ENCODE measurements at places on chromosomes 1 and 21.

DNA sequence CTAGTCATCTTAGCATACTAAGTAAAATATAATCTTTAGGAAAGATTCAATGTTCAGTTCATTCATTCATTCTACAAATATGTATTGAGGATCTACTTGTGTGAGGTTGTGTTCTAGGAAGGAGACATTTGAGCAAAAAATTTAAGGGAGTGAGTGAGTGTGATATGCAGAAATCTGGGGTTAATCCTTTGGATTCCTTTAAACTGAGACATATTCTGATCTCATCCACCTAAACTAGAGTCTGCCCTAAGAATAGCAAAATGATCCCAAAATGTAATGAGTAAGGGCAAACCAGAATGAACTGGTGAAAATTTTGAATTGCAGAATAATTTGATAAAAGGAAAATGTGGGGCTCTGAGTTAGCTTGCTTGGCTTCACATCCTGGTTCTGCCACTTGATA is 8.6 kb downstream of the UBE2U start:
- peak; percentile 87 for DNase-seq

DNA sequence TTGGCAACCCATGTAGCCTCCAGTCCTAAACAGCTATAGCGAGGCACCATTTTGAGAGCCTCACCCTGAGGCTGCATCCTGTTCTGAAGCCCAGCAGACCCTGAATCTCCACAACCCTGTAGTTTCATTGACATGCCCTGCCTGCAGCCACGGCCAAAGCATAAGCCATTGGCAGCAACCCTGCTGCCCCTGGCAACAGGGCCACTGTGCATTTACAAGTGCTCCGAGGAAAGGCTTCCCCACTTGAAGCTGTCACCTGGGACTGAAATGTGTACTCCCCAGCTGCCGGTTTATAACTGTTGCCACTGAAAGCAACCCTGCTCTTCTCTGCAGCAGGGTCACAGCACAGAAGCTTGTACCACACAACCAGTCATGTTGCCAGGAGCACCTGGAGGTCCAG is 124.2 kb upstream of the OLFM3 start:
- DNase-seq = no peak

DNA sequence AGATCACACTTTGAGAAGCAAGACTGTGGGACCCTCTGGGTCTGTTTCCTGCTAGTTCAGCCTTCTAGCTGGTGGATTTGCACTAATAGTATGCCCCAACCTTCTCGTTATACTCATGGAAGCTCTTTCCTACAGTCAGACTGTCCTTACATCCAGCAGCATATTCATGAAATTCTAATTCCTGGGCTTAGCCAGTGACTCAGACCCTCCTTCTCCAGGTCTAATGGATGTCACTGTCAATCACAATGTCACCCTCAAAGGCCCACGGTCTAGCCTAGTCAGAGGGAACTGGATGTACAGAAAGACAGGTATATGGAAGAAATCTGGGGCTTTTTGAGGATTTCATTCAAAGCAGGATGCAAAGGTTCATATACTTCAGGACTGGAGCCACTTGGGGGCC is 72.4 kb downstream of the KCNJ15 start:
- DNase-seq = no peak

- DNase-seq = no peak
Observed at GRCh38 chr1:920010-920409, 3.7 kb upstream of the SAMD11 start.

Measured in fibroblast of skin of scalp (primary cell).